ENCODE measurements at places on chromosomes 12 and 14.
A peak's percentile ranks its signal among the peaks of the same experiment; 100 is the strongest.

- DNase-seq = no peak
These were observed 181.2 kb downstream of the PRKCH start for GRCh38 chr14:61502459-61503093.

DNA sequence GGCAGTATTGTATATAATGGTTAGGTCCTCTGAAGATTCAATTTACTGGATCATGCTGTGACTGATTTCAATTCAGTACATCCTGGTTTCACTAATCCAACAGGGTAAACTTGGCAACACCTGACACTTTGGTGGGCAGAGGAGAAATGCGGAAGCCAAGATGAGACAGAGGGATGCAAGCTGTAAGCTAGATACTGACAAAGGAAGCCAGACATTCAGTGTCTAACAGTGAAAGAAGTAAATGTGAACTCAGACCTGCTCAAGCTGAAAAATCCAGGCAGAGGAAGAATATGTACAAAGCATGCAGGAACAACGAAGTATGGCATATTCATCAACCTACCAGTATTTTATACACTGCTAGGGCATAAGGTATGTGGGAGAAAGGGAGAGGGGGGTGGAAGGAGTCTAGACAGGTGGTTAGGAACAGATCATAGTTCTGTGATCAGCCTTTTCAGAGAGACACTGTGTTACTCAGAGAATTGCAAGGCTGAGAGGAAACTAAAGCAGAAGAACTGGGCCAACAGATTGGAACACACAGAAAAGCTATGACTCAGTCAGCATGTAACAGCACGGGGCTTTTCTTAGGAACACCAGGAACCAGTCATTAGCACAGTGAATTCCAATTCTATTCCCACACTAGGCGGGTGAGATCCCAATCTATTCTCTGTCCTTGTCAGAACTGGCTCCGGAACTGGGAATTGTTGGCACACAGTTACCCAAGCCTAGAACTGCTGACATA is 40.3 kb downstream of the NELL2 start:
- DNase-seq = no peak

- peak; percentile 11 for DNase-seq
These were observed 10.6 kb upstream of the MLXIP start for GRCh38 chr12:122067966-122068365.

DNA sequence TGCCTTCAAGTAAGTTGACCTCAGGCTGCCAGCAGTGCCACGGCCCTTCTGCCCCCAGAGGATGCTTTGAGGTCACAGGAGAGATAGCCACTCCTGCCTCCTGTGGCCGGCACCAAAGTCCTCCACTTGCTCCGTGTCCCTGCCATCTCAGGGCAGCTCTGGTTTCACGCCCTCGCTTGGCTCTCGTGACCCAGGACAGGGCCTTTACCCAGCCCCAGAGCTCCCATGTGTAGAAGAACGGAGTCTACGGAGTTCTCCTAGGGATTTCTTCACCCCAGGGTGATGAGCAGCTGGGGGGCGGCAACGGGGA is 178.1 kb downstream of the ADGRD1 start:
- DNase-seq = no peak

- no peak for DNase-seq
These were observed 158.2 kb downstream of the FOXN3 start for GRCh38 chr14:89258728-89259273.

DNA sequence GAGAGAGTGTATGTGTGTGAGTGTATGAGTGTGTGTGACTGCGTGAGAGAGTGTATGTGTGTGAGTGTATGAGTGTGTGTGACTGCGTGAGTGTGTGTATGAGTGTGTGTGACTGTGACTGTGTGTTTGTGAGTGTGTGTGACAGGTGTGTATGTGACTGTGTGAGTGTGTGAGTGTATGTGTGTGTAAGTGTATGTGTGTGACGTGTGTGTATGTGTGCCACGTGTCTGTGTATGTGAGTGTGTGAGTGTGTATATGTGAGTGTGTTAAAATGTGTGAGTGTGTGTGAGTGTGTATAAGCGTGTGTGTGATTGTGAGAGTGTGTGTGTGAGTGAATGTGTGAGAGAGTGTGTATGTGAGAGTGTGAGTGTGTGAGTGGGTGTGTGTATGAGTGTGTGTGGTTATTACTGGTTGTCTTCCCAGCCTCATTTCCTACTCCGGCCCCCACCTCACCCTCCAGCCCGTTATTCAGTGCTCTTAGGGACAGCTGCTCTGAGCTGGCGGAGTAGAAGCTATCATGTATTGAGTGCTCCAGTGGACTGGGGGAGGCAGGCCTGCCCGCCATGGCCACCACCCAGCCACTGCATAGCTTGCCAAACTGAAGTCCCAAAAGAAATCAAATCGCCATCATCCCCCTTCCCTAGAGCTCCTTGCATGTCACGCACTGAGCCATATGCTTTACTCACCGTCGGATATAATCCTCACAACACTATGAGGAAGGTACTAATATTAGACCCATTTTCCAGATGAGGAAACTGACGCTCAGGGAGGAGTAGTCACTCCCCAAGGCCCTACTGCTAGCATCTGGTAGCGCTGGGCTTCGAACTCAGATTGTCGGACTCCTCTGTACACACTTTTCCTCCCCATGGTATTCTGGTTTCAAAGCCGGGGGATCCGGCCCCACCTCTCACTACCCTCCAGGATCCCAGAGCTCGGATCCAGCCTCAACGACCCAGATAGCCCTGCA is 10.3 kb upstream of the MYL2 start:
- DNase-seq = no peak

GRCh38 chr14:70807898-70808415 is 1.4 kb downstream of the MAP3K9 start:
- DNase-seq = no peak

DNA sequence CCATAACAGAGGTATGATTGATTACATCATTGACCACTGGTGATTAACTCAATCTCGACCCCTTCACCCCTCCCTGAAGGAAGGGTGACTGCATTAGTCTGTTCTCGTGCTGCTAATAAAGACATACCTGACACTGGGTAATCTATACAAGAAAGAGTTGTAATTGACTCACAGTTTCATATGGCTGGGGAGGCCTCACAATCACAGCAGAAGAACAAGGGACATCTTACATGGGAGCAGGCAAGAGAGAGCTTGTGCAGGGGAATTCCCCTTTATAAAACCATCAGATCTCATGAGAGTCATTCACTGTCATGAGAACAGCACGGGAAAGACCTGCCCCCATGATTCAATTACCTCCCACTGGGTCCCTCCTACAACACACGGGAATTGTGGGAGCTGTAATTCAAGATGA is 55.9 kb upstream of the TMCC3 start:
- DNase-seq = no peak

GRCh38 chr12:52156311-52156710 is 35.5 kb downstream of the KRT80 start:
- DNase-seq = no peak

DNA sequence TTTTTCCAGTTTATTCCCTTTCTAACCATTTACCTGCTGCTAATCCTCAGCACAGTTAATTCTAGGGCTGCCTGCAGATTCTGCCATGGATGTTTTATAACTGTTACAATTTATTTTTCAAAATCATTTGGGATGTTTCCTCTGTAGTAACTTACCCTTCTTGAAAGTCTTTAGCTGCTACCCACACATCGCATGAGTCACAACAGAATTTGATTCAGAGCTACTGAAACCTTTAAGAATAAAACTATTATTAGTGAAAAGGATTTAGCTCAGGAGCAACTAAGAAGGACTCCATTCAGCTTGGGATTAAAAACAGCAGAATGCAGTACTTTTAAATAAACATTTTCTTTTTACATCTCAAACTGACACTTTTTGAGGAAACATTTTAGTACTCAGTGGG is 41.7 kb upstream of the RGS6 start:
- DNase-seq = no peak

- no peak for DNase-seq
These were observed 49.6 kb downstream of the ST8SIA1 start for GRCh38 chr12:22284871-22285270.

GRCh38 chr12:92107094-92107493 is 38.6 kb downstream of the BTG1 start:
- DNase-seq = no peak

- DNase-seq = no peak
These were observed 240.4 kb upstream of the MGAT4C start for GRCh38 chr12:86496595-86496994.

DNA sequence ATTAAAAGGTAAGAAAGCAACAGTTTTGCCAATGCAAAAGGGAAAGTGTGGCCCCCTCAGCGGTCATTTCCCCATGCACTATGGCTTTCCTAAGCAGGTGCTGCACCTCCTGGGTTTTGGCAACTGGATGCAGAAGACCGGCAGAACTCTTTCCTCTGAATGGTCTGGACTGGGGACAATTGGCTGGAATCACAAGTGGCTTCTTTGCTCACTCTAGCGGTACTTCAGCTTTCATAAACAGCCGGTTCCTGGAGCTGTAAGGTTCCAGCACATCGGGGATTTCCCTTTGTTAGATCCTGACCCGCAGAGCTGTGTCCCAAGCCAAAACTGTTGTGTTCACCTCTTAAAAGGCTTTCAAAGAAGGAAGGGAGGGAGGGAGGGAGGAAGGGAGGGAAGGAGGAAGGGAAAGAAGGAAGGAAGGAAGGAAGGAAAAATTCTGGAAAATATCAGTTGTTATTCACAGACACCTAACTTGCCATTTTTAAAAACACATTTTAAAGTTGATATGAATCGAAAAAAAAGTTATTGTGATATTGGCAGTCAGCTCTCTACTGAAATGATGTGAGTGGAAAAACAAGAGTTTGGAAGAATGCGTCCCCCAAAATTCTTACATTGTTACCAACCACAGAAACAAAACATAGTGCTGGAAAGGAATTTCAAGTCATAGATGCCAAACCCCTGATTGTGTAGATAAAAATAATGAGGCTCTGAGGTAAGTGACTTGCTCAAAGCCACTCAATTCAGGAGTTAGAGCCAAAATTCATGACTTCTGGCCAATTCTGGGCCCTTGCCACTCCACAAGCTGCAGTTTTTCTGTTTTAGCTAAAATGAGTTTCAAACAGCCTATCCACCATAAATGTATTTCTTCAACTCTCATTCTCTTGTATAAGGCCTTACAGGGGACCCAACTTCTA is 220.6 kb upstream of the HMGA2 start:
- no peak for DNase-seq

DNA sequence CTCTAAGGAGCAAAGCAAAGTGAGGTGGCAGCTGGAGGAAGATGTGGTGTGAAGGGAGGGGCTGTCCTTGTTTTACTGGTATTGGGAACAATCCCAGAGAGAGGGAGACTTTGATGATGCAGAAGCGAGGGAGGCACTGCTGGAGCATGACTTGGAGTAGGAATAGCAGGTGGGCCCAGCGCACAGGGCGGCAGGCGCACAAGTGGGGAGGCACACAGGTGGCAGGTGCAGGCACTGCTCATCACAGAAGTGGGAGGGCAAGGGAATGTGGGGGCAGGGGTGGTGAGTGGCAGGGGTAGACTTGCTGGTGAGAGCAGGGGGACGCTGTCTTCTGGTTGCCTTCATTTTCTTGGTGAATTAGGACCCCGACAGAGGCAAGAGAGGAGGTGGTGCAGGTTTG is 11.5 kb upstream of the IFI27 start:
- no peak for DNase-seq
